Left ventricle myocardium inferior (tissue), 1 donor: ENCODE measurements at places on chromosomes 7 and 10. TPM values are rescaled to one million over a fixed set of nuclear protein-coding genes. Genes with fewer than 3 reads are reported as not detected.
A peak's percentile ranks its signal among the peaks of the same experiment; 100 is the strongest.

DNA sequence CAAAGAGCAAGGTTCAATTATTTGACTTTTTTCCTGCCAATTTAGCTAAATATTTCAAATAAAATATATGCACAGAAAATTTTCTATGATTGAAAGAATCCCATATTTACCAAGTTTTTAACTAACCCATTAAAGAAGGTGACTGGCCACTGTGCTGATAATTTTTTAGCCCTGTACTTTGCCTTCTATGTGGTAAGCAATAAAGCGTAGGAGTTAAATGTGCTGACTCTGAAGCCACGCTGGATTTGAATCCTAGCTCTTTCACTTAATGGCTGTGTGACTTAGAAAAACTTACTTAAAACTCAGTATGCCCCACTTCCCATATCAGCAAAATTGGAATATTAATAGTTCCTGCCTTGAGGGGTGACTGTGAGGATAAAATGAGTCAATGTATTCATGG, 82.1 kb downstream of the NEUROD6 start:
- no peak for DNase-seq

- DNase-seq, result no peak
Observed at GRCh38 chr7:132494474-132494873, 81.8 kb downstream of the PLXNA4 start.

- peak; percentile 57 for DNase-seq
Observed at GRCh38 chr7:36283711-36284130, 105.9 kb upstream of the ANLN start.

DNA sequence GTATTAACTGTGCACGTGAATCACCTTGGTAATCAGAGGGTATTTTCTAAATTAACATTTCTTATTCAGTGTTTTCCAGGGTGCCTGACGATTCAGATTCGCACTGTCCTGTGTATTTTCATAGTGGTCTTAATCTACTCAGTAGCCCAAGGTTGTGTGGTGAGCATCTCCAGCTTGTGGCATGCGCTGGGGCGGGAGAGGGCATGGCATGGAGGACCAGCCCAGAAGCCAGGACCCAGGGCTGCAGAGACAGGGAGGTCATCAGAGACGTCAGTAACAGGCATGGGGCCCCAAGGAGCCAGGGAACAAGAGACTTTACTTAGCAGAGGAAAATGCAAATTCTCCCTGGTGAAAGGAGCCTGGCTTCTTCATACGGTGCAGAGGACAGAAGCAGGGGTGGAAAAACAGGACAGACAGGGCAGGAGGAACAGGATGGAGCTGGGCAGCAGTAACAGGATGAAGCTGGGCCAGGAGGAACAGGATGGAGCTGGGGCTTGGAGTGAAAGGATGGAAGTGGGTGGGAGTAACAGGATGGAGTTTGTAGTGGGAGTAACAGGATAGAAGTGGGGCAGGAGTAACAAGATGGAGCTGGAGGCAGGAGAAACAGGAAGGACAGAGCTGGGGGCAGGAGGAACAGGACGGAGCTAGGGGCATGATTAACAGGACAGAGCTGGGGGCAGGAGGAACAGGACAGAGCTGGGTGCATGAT, 110.9 kb downstream of the ADCY1 start:
- DNase-seq, result no peak

GRCh38 chr10:117534321-117535297, 7.9 kb upstream of the EMX2 start:
- no peak for DNase-seq

Gene TMEM248
- total RNA-seq, result 41.4 TPM

Gene FAM25C
- total RNA-seq, result not detected

Gene GBX1
- 1.9 TPM for total RNA-seq

Gene CSTF2T
- total RNA-seq, result 21.7 TPM
